ENCODE measurements at places on chromosomes 5 and 9.

GRCh38 chr9:76984486-76984885, 35.0 kb upstream of the FOXB2 start:
- no peak for DNase-seq

- DNase-seq = no peak
Measured at GRCh38 chr9:109737295-109737694, 42.7 kb upstream of the PALM2AKAP2 start.

DNA sequence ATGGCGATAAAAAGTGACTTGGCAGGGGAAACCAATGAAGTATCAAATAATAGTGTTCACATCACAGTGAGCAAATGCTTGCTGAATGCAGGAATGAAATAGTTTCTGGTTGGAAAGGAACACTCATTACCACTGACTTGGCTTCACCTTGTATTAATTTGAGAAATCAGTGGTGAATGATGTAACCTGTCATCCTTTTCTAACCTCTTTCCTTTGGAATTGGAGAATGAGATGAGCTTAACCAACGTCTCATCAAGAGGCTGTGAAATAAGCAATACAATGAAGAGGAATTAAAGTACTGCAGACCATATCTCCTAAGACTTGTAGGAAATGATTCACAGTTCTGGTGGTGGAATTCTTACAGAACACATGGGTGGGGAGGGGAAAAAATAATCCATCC, 192.2 kb downstream of the DMAC1 start:
- no peak for DNase-seq

- DNase-seq = no peak
Measured at GRCh38 chr5:141172381-141173204, at the start of gene PCDHB7. Gene PCDHB7, plus strand, starts transcription at chr5:141172644. Its CDS starts 192 bp downstream, at chr5:141172836.

DNA sequence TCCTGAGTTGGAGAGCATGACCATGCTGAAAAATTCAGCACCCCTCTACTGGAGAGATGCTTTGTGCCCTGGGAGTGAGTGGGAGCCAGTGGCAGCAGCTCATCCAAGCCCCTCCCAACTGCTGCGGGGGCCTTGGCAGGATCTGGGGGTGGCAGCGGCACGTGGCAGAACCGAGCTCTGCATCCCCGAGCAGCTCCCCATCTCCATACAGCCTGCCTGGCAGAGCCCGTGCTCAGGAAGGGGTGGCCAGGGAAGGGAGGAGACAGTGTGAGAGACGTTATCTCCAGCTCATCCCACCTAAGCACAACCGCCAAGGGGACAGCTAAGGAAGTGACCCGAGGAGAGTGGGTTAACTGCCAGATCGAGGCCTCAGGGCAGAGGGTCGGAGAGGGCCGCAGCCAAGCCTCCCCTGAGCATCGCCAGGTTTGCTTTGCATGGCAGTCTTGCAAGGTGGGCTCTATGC, 17.2 kb upstream of the DPM2 start:
- DNase-seq = no peak

GRCh38 chr9:113998114-113998513, 80.0 kb downstream of the AMBP start:
- DNase-seq = no peak

- no peak for DNase-seq
Measured at GRCh38 chr9:3788211-3788610, 262.4 kb upstream of the RFX3 start.

GRCh38 chr9:112535301-112535700, 48.7 kb downstream of the KIAA1958 start:
- DNase-seq = no peak

DNA sequence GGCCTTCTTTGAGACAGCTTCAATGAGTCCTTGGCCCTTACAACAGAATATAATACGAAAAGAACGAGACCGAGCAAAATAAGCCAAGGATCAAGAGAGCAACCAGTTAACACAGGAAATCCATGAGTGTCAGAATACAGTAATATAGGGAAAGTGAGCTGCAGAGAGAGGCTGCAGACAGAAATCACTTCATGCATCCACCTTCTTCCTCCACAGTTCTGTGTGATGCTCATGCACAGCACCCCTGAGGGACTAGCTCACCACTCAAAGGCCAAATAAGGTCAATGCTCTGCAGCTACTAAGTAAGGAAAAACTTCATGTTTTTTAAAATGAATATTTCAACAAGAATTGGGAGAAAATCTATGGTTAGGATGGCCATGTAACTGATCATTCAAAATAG, 257.1 kb downstream of the MCTP1 start:
- no peak for DNase-seq

DNA sequence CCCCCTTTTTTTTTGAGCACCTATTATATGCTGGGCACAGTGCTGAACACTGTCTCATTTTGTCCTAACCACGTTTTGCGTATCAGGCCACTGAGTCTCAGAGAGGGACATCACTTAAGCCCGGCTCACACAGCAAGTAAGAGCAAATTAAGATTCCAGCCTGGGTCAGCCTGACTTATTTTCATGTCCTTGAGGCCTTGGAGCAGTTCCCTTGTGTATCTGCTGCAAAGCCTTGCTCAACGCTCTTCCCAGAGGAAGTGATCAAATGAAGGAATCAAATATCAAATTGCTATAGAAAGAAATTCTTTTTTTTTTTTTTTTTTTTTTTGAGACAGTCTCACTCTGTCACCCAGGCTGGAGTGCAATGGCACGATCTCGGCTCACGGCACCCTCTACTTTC, 30.7 kb downstream of the ERGIC1 start:
- no peak for DNase-seq

GRCh38 chr9:72980600-72981265, 27.9 kb upstream of the ALDH1A1 start:
- no peak for DNase-seq

- no peak for DNase-seq
Measured at GRCh38 chr5:165119175-165119574, 1613.8 kb downstream of the MAT2B start.

- DNase-seq = no peak
Measured at GRCh38 chr5:153350175-153350883, 140.1 kb upstream of the GRIA1 start.

- DNase-seq = no peak
Measured at GRCh38 chr5:124739634-124740025, 6.8 kb downstream of the ZNF608 start.

- DNase-seq = no peak
Measured at GRCh38 chr9:113475031-113475430, 11.5 kb downstream of the RGS3 start.

GRCh38 chr9:13173553-13173952, 105.9 kb downstream of the MPDZ start:
- DNase-seq = no peak

DNA sequence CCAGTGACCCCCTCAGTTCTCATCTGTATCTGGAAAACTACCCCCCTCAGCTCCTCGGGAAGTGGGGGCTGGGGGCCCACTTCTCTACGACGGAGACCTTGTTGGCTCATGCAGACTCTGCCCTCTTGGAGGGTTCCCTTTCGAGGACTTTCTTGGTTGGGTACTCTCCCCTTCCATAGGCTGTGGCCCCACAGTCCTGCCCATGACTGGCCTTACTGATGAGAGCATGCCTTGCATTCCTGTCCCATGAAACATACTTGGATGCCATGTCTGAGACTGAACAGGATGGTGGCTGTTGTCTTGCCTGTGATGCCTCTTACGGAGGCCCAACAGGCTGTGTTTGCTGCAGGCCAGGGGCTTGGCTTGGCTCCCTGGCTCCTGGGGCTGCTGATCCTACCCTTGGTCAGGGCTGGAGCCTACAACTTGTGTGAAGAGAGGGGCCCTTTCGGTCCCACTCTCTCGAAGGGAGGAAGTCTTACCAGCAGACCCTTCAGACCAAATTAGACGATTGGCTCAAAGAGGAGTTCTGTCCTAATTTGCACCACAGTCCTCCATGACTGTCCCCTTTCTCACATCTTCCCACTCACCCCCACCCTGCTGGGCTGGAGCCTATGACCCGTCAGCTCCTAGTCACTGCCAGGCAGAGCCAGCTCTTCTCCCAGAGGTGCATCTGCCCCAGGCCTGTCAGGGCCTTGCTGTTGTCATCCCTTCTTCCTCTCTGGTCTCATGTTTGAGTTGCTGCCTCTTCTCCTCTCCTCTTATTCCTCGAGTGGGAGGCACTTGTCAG, 109.9 kb downstream of the CACNA1B start:
- no peak for DNase-seq

DNA sequence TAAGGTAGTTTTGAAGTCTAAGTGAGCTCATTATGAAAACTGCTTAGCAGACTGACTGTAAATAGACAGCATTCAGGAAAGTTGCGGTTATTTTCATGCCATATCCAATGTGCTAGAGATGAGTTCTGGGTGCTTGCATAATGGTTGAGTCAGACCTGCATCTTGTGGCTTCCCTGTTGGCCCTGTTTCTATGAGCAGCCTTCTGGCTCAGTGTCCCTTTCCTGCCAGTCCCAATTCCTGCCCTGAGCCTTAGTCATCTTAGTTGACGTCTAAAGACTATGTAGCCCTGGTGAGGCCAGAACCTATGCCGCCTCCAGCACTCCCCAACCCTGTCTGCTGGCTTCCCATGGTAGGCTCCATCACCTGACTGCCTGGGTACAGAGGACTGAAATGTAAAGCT, 76.3 kb upstream of the TNFSF8 start:
- DNase-seq = no peak

DNA sequence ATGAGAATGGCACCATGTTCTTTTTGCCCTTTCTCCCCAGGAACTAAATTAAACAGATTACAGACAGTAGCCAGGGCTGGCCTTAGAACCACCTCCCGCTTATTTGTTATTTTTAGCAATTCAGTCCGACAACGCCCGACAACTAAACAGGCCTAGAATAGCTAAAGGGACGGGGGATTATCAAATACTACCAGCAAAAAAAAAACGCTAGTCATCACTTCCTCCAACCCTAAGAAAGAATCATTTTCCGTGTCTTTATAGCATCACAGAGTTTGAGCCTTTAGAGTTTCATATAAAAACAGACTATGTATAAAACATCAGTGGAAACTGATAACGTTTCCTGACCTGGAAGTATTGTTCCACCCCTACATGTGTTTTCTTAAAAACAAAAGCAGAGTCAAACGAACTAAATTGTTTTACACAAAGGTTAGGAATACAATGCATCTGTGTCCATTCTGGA, 35.3 kb downstream of the PFDN1 start:
- DNase-seq = no peak

GRCh38 chr9:132984202-132985070, 5.9 kb downstream of the GFI1B start:
- DNase-seq = no peak

DNA sequence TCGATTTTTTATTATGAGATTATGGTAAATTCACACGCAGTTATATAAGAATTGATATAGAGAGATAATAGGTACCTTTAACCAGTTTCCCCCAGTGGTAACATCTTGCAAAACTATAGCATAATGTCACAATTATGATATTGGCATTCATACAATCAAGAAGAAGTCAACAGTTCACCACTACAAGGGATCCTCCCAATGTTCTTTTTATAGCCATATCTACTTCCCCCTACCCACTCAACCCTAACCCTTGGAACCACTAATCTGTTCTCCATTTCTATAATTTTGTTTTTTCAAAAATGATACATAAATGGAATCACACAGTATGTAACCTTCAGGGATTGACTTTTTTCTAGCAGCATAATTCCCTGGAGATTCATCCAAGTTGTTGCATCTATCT, 9.8 kb downstream of the ACTL7B start:
- DNase-seq = no peak

GRCh38 chr9:81687521-81688261, 1.7 kb downstream of the TLE1 start:
- no peak for DNase-seq

- no peak for DNase-seq
Measured at GRCh38 chr9:68913054-68913453, 100.9 kb downstream of the PRKACG start.

GRCh38 chr5:177350776-177351391, 584 bp downstream of the LMAN2 start:
- DNase-seq = no peak

DNA sequence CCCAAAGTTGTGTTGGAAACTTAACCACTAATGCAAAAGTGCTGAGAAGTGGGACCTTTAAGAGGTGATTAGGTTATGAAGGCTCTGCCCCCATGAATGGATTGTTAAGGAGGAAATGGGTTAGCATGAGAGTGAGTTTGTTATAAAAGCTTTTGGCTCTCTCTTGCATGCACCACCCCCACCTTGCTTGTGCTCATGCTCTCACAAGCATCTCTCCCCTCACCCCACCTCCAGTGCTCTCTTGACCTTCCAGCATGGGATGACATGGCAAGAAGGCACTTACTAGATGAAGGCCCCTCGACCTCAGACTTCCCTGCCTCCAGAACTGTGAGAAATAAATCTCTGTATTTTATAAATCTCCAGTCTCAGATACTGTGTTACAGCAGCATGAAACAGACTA, 52.8 kb downstream of the RICTOR start:
- DNase-seq = no peak

- DNase-seq = no peak
Measured at GRCh38 chr5:79590396-79590999, 21.7 kb upstream of the TENT2 start.

DNA sequence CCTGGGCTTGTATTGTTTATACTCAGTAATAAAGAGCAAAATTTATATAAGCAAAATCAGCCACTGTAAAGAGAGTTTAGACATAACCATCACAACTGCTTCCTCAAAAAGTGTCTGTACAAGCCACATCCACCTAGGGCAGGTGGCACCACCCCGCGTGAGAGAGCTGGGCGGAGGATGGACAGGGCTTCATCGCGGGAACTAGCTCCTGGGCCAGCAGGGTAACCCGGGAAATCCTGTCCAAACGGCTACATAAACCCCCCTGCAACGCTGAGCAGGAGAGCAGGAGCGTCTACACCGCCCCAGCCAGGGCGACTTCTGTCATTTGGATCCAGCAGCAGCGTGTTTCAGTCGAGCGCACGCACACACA, 1.3 kb downstream of the SLC6A3 start:
- DNase-seq = no peak

DNA sequence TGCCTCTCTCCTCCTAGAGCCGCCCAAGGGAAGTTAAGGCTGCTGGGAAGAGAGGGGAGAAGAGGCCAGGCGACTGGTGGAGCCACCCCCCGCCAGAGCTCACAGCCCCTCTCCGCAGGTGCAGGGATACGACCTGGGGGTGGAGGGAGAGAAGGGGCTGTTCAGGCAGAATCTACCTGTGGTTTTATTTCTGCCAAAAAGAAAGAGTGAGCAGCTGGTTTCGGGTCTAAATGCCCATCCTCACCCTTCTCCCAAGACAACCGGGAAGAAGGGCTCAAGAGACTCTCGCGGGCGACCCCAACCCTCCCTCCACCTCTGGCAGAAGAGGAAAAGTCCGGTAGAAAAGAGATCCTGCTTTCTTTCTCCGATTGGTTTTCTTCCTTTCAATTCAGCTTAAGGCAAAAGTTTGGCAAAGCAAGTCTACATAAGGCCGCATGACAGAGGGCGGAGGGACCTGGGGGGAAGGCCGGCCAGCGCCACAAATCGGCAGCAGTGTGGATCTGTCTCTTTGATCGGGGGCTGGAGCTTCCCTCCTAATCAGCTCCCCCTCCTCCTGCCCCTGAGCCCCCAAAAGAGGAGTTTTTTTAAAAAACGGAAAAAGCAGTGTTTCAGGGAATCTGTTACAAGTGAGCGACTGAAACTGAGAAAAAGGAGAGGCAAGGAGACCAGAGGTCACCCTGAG, 16.3 kb downstream of the FAM78A start:
- DNase-seq = no peak

DNA sequence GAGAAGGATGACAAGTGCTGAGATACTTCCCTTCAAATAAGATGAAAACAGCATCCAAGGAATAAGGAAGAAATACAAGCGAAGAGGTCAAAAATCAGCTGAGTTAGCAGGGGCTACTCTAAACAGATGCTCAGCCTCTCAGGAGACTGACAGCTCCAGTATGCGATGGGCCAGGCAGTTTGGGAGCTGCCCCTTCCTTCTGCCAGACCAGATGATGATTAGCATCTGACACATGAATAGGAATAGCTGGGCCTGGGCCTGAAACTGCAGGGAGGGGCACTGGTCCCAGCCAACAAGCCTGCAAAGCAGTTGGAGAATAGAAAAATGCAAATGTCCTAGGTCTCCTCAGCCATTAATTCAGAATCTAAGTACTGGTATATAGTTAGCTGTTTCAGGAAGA, 13.1 kb upstream of the MAP3K1 start:
- DNase-seq = no peak

Measured in stimulated activated CD8-positive, alpha-beta memory T cell treated with anti-CD3 and anti-CD28 coated beads, Interleukin-4, amount 100 ng/mL, for 4 hours (primary cell).